ENCODE measurements at places on chromosomes 5 and 9.
A peak's percentile ranks its signal among the peaks of the same experiment; 100 is the strongest.

- DNase-seq, result no peak
Observed at GRCh38 chr9:108191065-108191464, 664.7 kb downstream of the ACTL7B start.

GRCh38 chr5:75472973-75473372 is 38.5 kb downstream of the CERT1 start:
- DNase-seq, result no peak

DNA sequence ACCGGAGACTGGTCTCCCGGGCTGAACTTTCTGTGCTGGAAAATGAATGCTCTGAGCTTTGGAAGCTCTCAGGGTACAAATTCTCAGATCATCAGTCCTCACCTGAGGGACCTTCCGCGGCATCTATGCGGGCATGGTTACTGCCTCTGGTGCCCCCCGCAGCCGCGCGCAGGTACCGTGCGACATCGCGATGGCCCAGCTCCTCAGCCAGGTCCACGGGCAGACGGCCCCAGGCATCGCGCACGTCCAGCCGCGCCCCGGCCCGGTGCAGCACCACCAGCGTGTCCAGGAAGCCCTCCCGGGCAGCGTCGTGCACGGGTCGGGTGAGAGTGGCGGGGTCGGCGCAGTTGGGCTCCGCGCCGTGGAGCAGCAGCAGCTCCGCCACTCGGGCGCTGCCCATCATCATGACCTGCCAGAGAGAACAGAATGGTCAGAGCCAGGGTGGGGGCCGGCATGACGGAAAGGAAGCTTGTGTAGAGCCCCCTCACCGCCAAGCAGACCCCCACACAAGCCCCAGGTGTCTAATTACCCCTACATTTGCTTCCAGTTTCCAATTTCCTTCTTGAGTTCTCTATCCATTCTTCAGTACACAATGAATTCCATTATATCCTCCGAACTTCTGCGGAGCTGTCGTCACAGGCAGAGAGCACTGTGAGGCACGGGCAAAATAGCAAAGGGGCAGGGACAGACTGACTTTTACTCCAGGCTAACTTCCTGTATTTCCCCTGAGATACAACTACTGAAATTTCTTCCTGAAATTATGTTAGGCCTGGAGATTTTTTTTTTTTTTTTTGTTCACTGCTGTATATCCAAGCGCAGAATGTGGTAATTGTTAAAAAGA is 23.2 kb downstream of the CDKN2A start:
- no peak for DNase-seq

DNA sequence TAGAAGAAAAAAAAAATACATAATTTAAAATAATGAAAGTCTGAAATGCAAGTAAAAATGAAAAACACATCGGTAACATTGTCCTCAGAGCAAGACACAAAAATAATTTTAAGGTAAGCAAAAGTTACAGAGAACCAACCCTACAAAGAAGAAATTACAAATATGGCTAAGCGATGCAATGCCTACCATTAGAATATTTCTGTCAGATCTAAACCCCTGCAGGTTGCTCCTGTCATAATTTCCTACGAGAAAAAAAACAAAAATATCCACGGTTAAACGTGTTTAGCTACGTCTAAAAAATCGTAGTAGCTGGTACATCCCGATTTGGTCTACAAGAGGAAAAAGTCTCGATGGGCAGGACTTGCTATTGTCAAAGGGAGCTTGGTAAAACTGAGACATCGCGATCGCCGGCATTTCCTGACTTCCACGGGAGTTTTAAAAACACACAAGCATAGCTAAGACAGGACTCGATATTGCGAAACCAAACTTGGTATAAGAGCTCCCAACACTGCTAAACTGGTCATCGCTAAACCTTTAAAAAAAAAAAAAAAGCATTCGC is 1.1 kb upstream of the ANXA2R start:
- peak; percentile 82 for DNase-seq

DNA sequence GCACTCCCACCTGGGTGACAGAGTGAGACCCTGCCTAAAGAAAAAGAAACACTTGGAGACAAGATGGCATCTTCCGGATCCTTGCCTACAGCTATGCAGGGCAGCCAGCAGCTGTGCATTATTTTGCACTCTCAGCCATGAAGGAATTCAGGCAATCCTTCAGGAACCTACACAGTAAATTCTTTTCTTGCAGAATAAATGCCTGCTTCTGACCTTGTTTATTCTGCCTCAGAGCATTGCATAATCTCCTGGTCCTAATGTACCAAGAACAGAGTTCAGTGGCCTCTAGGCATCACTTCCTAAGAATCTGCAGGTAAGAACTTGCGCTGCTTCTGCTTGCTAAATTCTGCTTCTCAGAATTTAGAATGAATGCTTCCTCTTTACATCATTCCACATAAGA is 16.8 kb downstream of the GLDC start:
- DNase-seq, result no peak

DNA sequence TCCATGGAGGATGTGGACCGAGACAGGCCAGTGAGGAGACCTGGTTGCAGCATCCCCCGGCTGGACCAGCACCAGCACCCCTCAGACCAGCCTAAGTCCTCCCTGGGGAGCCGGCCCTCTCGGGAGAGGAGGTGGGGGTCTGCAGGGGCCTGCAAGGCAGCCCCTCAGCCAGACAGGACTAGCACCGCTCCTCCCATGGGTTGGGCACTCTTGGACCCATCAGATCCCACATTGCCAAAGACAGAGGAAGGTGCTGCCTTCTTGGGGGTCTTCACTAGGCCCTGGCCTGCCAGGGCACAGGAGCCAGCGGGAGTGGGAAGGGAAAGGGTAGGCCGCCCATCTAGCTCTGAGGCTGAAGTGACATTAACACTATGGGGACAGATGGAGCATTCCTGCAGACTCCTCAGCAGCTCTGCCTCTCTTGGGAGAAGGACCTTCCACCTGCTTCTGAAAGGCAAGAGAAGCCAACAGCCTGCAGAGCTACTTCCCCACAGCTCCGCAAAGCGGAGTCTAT is 6.8 kb downstream of the IL13 start:
- DNase-seq, result no peak

DNA sequence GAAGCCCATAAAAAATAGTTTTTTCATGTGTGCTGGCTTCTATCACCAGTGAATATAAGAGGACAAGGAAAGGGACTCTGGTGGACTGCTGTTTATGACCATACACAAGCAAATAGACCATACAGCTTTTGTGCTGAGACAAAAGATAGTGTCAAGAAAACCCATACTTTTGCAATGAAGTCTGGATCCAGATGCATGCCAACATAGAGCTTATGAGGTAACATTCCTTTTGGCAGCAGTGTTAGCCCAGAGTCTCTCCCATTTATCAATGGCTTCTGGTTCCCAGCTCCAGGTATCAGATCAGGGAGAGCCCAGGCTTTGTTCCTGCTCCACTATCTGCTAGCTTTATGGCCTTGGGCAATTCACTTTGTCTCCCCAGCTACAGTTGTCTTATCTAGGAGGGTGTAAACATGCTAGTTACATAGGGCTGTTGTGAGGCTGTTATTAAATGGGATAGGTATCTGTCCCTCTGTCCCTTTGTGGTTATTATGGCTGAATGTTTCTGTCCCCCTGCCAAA is 55.6 kb downstream of the CCDC192 start:
- no peak for DNase-seq

DNA sequence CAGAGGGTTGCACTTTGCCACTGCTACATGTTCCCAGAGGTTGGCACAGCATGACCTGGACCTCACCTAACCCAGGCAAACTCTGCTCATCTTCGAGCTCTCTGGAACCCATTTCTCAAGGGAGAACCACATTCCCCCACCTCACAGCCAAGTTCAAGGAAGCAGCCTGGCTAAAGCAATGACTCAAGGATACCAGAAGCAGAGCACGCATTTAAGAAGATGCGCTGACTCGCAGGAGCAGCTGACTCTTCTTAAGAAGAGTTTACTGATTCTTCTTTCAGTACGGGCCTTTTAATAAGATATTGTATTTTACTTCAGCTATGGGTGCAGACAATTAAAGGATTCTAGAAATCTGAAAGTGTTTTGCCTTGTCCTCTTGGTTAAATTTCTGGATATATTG is 4.1 kb upstream of the SEMA5A start:
- DNase-seq, result no peak

GRCh38 chr5:6466975-6467567 is 18.4 kb downstream of the UBE2QL1 start:
- no peak for DNase-seq

- DNase-seq, result no peak
Observed at GRCh38 chr9:116115761-116116353, 37.7 kb upstream of the PAPPA start.

- no peak for DNase-seq
Observed at GRCh38 chr5:683551-684481, 9.3 kb downstream of the TPPP start.

Measured in CD4-positive, alpha-beta memory T cell (primary cell).